SK-N-SH treated with all-trans-retinoic acid at 6 μM for 48 hours (cell line): ENCODE measurements at places on chromosomes 2 and 18.

DNA sequence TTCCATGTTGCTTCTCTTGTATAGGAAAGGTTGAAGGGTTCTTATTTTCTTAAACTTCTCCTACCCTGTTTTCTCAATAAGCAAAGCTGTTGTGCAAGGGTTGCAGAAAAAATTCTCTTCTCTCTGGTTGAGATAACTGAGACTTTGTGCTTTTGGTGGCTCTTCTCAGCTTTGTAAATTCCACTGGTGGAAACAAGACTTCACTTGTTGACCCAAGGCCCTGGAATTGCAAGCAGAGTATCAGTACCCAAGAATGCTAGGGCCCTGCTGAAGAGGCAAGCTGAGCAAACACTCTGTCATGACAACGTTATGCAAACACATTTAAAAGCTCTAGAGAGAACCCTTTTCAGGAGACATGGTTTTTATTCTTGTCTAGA is 294.7 kb upstream of the EPAS1 start:
- ATAC-seq: no peak

- no peak for ATAC-seq
Observed at GRCh38 chr2:213443921-213444320, 159.7 kb downstream of the SPAG16 start.

- no peak for ATAC-seq
Observed at GRCh38 chr2:37274359-37274965, 43.0 kb downstream of the NDUFAF7 start.

DNA sequence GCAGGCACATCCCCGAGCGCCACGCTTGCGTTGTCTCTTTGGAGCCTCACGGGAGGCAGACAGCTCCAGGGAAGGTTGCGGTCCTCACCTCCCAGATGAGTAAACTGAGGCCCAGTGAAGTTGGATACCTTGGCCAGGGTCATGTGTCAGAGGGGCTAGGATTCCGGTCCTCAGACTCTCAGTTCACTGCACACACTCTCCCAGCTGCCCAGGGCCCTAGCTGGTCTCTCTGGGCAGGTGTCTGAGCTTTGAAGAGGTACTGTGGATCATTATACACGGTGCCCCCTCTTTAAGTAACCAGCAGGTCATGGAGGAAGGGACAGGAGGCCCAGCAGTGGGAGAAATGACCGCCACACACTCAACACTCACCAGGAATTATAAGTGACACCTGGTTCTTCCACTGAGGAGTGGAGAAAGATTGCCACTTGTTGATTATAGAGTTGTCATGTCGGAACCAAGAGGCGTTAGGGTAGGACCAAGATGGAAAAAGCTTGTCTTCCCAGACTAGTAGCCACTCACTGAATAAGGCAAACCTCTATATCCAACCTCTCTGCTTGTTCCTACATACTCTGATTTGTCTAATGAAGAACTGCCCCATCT is 588 bp downstream of the TMEM214 start:
- ATAC-seq: peak; percentile 15

- no peak for ATAC-seq
Observed at GRCh38 chr18:64380117-64380516, 231.2 kb upstream of the LINC00305 start.

DNA sequence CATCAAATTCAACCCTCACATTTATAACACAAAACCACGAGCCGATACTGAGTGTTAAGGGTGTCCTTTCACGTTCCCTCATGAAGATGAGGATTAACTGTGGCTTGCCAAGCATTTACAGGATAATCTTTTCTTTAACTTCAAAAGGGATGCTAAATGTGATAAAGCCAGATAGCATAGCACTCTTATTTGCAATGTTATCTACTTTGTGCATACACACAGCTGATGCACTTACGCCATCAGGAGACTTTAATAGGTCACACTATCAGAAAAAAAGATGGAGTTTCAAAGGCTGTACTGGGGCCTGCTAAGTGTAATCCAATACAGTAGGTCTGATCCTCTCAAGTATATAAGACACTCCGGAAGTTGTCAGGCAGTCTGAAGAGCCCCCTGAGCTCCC is 572.7 kb downstream of the PIK3C3 start:
- ATAC-seq: no peak
